ENCODE measurements at places on chromosomes 5 and 9.

DNA sequence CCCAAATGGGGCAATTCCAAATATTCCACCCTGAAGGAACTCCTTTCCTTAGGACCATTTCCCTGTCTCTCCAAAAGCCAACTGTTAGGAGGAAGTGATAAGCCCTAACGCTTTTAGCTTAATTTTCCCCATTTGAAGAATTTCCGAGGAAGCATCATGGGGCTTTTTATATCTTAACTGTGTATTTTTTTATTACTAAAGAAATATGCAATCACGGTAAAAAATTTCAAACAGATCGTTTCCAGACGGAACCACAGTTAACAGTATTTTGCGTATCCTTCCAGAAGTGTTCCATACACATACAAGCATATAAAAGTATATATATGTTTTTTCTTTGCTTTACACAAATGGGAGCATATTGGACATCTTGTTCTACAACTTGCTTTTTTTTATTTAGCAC is 133.8 kb downstream of the FGF1 start:
- DNase-seq: no peak

DNA sequence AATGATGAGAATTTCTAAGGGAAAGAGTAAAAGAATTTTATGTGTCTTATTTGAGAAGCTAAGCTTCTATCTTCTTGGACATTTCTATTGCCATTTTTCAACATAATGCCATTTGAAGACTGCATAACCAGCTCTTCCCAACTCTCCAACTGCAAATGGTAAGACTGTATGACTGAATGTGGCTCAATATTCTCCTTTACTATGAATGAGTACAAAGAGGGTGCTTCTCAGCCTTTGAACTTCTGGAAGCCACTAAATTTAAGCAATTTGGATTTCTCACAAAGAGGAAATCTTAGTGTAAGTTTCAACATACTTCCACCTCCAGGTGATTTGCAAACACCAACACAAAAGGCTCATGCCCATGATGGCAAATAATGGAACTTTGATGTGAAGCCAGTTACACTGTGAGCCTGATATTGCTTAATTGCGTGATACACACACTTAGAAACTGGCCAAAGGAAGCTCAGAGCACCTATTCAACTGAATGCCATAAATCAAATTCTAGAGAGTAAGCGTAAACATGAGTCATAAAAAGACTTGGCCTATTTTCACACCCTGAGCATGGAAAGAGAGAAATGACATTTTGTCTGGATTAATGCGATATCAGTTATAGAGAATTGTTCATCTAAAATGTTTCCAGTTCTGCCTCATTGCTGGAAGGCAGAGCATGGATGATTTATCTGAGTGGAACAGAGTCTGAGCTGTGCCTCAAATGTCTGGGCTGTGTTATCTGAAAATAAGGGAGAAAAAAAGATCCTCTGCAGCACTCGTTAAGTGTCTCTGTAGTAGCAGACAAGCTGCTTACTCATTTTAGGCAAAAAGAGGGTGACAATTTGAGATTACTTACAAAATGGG is 145.3 kb downstream of the PLK2 start:
- no peak for DNase-seq

DNA sequence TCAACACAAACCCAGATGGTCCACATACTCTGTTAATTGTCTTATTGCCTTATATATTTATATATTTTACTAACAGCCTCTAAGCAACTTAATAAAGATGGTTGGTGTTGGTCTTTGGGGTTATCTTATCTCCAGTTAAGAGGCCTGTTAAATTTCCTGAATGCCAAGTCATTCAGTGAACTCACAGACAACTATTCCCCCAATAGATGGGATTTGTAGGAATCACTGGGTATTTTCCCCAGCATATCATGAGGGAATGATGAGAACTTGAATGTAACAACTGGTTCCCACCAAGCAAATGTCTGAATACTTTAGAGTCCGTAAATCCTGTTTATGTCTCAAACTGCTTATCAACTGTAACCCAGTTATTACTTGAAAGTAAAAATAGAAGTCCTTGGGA is 42.7 kb upstream of the RETREG1 start:
- DNase-seq: no peak

GRCh38 chr5:121189342-121190305 is 662.1 kb upstream of the FTMT start:
- peak; percentile 86 for DNase-seq

DNA sequence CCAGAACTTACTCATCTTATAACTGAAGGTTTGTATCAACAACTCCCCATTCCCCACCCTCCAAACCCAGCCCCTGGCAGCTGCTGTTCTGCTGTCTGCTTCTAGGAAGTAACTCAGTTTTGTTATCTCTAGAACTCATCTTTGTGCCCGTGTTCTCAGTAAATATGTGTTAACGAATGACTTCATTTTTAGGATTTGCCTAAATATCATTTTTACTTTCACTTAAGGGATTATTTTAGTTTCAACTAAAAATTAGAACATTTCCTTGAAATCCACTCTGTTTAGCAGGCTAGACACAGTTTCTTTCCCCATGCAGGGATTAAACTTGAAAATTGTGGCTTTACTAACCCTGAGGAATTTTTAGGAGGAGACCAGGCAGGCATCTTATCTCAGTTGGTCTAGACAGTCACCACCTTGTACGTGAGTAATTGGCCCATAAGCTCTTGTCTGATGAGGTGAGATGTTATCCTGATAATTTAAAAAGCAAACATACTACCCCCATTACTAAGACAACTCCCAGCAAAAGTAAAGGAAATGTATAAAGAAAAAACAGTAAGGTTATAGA is 68.2 kb upstream of the TNFAIP8 start:
- peak; percentile 39 for DNase-seq

GRCh38 chr5:100855295-100855694 is 47.8 kb downstream of the ST8SIA4 start:
- no peak for DNase-seq

DNA sequence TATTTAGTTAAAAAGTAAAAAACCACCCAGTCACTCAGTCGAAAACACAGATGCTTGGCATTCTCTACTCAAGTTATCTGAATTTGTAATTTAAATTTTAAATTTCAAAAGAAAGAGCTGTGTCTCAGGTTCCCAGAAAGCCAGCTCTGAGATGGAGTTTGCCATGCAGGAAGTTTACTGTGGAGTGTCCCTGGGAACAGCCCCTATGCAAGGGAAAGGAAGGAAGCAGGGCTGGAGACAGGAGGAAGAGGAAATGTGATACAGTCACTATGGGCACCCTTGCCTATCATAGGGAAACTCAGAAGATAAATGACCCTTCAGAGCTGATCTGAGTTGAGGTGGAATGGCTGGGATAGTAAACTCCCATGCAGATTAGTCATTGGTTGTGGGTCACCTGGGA is 408.8 kb upstream of the ACTBL2 start:
- DNase-seq: no peak

DNA sequence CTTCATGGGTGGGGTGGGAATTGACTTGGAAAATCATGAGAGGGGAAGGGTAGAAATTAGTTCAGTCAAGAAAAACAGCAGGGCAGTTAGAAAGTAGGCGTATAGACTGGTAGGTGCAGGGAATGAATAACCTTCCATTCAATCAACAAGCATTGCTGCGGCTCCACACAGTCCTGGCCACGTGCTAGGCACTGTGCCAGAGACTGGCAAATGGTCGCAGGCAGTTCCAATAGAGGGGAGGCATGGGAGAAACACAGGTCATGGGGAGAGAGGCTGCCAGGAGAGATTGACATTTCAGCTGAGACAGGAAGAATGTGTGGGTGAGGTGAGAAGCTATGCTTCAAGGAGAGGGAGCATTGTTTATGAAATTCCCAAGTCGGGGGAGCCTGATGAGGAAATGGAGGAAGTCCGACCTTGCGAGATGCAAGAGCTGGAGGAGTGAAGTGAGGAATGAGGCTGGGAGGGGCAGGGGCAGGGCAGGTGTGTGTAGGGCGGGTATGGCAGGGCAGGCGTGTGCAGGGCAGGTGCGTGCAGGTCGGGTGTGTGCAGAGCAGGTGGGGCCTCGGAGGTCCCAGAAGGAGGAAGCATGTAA is 54.4 kb upstream of the PPARGC1B start:
- no peak for DNase-seq

GRCh38 chr5:159419576-159419975 is 89.3 kb upstream of the IL12B start:
- DNase-seq: no peak

GRCh38 chr5:97499605-97500004 is 316.6 kb upstream of the RIOK2 start:
- no peak for DNase-seq
